Smooth muscle cell of trachea (primary cell): ENCODE measurements at places on chromosomes 1 and 21. TPM values are rescaled to one million over a fixed set of nuclear protein-coding genes. Genes with fewer than 3 reads are reported as not detected.

BRWD1 gene
- total RNA-seq: 48.5 and 60.9 TPM in 2 replicates

S100A1 gene
- total RNA-seq: 0.17 TPM in 1 of 2 replicates, not detected in the other

COL8A2 gene
- total RNA-seq: 10.8 and 24.3 TPM in 2 replicates

TNFRSF9 gene
- 0.17 TPM in 1 of 2 replicates, not detected in the other for total RNA-seq

MMP23B gene
- total RNA-seq: 2.5 and 8.3 TPM in 2 replicates

CHIA gene
- total RNA-seq: not detected in 2 replicates

PCBP3 gene
- total RNA-seq: 0.50 and 1.9 TPM in 2 replicates

GCSAML gene
- not detected in 2 replicates for total RNA-seq

CD84 gene
- total RNA-seq: not detected in 2 replicates

C1orf87 gene
- total RNA-seq: 0.15 TPM in 1 of 2 replicates, not detected in the other

RORC gene
- under 0.01 and 0.15 TPM in 2 replicates for total RNA-seq

IL22RA1 gene
- 0.15 and 0.17 TPM in 2 replicates for total RNA-seq

GPR137B gene
- total RNA-seq: 7.4 and 17.9 TPM in 2 replicates

OR2T35 gene
- not detected in 2 replicates for total RNA-seq

SYTL1 gene
- 0.15 and 0.17 TPM in 2 replicates for total RNA-seq

TSPAN2 gene
- not detected in 2 replicates for total RNA-seq

GNG4 gene
- total RNA-seq: not detected in 2 replicates

AMY1B gene
- total RNA-seq: not detected in 2 replicates

NRDC gene
- total RNA-seq: 92.1 and 136 TPM in 2 replicates

ELAPOR1 gene
- 0.15 and 0.33 TPM in 2 replicates for total RNA-seq

LAMC2 gene
- 2.3 and 7.7 TPM in 2 replicates for total RNA-seq
